ENCODE measurements at places on chromosomes 6 and 20.

GRCh38 chr6:98578016-98578415, 256.4 kb upstream of the POU3F2 start:
- DNase-seq, result no peak

- DNase-seq, result no peak
Measured at GRCh38 chr6:52457096-52457495, 37.0 kb downstream of the EFHC1 start.

DNA sequence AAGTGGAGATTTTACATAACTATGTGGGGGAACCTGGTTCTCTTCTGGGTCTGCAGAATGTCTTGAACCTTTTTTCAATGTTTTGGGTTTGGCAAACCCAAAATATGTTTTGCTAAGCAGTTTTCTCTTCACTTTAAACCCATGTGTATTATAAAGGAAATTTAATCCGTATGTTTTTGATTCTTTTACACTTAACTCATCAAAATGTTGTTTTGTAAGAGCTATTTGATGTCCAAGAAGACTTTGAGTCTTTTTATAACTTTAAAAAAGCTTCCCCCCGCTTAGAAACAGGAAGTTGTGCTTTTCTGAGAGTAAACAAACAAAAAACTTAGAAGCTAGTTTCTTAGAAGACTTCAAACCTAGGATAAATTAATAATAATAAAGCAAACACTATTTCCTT, 81.9 kb upstream of the CEP162 start:
- DNase-seq, result no peak

DNA sequence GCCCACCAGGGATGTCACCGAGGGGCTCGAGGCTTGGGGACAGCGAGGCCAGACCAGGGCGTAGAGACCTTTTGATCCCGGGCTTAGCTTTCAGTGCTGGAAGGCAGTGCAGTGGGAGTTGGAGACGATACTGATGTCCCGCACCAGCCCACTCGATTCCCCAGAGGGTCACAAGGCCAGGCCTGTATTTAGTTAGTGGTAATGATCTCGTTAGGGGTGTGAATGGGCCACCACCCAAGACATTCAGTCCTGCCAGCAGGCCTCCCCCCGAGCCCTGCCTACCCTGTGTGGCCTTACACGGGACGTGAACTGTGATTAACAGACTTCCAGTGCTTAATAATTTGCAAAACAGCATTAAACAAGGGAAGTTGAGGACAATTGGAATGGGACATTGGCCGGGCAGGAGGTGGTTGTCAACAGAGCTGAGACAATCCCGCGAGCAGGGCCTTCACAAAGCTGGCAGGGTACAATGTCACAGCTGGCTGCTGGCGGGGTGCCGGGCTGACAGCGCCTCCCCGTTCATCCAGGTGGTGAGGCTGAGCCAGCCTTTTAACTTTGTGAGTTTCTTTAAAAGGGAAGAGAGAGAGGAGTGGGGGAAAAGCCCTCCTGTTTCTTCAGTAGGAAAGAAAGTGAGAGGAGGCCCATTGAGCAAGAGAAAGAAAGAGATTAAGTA, 175.3 kb upstream of the RALGAPA2 start:
- no peak for DNase-seq

DNA sequence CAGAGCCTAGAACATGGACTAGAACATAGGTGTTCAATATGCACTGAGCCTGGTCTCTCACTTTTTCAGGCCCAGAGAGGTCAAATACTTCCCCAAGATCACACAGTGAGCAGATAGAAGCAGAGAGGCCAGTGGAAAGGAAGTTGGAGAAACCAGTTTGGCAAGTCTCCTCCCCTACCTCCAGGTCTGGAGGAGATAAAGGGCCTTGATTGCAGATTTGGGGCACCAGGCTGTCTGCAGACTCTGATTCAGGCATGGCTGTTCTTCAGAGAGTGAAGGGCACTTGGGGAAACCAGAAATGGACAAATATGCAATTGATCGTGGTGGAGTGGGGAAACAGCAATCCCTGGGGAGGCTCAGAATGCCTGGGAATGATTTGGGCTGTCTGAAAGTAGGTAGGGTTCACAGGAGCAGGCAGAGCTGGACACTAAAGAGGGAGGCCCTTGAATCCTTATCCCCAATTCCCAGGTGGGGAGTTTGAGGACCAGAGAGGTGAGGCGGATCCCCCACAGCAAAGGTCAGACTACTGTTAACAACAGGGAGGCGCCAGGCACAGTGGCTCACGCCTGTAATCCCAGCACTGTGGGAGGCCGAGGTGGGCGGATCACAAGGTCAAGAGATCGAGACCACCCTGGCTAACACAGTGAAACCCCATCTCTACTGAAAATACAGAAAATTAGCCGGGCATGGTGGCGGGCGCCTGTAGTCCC, 2.3 kb downstream of the PEDS1 start:
- DNase-seq, result no peak

DNA sequence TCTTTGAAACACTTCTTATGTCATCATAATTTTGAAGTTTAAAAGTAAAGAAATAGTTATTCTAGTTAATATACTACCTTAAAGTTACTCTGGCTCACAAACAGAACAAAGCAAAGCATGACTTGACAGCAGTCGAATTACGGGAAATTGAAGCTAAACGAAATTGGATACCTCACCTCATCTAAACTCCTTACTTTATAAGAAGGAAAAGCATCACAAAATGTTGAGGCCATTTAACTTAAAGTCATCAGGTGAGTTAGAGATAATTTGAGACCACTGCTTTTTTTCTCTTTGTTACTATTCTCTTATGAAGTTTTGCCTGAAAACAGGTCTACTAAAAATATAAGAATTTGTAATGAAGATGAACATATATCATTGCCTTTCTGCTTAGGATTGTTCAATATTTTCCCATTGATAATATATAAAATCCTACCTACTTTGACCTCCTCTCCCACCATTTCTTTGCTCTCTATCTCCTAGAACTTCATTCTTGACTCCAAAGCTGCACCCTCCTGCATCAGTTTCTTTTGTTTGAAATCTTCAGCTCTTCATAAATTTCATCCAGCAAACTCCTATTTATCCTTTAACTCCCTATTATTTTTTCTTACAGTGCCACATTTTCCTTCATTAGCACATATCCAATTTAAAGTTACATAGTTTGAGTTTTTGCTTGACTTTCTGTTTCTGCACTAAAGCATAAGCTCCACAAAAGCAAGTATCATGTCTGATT, 510.7 kb upstream of the ZNF337 start:
- no peak for DNase-seq

- no peak for DNase-seq
Measured at GRCh38 chr6:5025911-5026819, 22.3 kb upstream of the RPP40 start.
